ENCODE measurements at places on chromosomes 1 and 21.

GRCh38 chr1:147534386-147534785 is 6.9 kb upstream of the BCL9 start:
- peak; percentile 11 for DNase-seq

DNA sequence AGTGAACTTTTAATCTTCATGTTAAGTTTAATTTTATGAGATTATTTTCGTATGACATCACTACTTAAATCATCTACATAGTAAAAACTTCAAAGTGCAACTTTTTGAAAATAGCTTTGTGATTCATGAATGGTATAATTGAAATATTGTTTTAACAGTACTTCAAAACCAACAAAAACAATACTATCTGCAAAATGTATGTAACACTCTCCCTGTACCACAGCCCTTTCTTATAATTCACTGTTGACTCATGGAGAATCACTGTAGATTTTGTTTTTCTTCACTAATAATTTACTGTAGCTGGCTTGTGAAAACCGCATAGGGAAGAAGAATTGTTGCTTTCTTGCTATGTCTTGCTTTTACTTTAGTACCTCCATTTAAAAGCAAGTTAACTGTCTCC is 301.4 kb upstream of the ADAMTS5 start:
- DNase-seq, result no peak

GRCh38 chr1:43979528-43980254 is 681 bp downstream of the B4GALT2 start:
- DNase-seq, result peak; percentile 27

DNA sequence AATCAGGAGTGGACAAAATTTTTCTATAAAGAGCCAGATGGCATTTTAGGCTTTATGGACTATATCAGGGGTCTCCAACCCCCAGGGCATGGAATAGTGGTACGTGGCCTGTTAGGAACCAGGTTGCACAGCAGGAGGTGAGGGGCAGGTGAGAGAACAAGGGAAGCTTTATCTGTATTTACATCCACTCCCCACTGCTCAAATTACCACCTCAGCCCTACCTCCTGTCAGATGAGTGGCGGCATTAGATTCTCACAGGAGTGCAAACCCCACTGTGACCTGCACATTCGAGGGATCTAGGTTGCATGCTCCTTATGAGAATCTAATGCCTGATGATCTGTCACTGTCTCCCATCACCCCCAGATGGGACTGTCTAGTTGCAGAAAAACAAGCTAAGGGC is 13.9 kb downstream of the PHTF1 start:
- no peak for DNase-seq

- no peak for DNase-seq
These were observed 256.5 kb downstream of the USP25 start for GRCh38 chr21:15986277-15986676.

GRCh38 chr1:58287894-58288623 is 258.5 kb downstream of the OMA1 start:
- no peak for DNase-seq

- no peak for DNase-seq
These were observed 993 bp downstream of the LCE5A start for GRCh38 chr1:152511596-152511995.

GRCh38 chr1:179137617-179138255 is 55.9 kb downstream of the TOR3A start:
- no peak for DNase-seq

DNA sequence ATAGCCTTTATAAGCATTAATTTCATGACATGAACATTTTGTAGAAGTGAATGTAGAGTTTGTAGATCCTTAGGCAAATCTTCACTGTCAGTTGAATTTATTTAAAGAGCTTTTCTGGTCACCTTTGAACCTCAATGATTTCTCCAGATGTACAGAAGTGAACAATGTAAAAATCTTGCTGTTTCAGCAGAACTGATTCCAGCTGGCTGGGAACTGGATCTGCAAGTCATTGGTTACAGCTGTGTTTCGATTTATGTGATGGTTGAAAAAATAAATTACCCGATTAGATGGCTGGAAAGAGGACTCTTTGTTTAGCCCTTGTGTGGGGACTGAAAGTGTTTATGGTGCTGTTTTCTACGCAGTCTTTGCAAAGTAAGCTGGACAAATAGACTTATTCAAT is 849.8 kb downstream of the USP25 start:
- no peak for DNase-seq

DNA sequence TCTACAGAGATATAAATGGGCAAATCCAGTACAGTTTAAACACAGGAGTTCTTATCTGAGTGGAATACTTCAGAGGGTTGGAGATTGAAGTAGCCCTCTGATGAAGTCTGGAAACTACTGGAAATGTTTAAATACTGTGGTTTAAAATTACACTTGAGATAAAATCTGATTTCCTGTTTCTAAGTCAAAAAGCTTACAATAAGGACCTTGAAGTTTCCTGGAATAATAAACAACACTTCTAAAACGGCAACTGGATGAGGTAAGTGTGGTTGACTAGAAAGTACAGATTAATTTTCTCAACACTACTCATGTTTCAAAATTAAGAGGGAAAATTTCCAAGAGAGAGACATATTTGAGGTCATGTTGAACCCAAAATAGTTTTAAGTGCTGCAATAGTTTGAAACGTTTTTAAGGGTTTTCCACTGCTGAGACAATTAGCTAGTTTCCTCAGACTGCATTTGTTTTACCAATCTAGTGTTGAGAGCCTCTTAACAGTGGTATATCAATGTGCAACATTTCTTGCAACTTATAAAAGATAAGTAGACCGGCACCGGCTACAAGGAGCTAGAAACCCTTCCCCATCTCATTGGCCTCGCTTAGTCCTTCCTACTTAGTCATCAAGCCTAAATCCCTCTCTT is 27.4 kb downstream of the KCNA3 start:
- DNase-seq, result peak; percentile 11

DNA sequence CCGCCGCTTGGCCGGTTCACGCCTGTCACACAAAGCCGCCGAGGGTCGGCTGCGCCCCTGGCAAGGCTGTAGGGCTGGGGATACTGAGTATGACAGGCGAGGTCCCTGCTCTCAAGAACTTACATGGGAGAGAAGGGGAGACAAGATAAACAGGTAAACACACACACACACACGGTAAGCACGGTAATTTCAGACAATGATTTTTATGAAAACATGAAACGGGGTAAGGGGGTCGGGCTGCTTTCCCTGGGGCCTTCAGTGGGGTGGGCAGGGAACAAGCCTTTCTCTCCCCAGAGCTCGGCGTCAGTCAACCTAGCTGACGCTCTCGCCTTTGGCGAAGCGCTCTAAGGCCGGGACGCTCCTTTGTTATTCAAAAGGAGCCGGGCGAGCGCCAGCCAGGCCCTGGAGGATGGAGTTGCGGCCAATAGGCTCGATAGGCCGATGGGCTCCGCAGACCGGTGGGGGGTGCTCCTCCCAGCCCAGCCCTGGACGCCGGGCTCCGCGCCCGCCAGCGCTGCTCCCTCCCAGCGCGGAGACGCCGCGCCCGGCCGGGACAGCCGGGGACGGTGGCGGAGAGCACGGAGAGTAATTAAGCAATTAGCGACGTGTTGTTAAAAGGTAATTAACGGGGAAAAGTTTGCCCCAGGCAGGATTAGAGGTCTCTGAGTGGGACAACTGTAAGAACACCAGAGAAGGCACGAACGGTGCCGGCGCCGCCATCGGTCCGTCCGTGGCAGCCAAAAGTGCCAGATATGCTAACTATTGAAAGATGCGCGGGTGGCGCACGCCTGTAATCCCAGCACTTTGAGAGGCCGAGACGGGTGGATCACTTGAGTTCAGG is 950 bp upstream of the INKA2 start:
- peak; percentile 47 for DNase-seq

GRCh38 chr1:58928514-58928913 is 144.7 kb upstream of the JUN start:
- no peak for DNase-seq

DNA sequence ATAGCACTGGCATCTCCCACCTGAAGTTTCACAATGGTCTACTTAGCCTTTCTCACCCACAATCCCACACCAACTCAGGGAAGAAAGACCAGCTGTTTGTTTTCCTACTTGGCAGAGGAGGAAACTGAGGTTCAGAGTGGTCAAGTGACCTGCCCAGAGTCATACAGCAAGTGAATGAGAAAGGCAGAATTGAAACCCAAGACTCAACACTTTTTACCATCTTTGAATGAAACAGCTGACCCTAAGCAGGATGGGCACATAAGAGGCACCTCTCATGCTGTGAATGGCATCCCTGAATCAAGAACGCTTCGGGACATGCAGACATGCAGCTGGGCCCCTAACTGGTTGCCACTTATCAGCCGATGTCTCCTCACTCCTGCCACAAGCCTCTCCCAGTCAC is 193.8 kb downstream of the HIVEP3 start:
- DNase-seq, result no peak

- no peak for DNase-seq
These were observed 87.1 kb upstream of the ACTRT2 start for GRCh38 chr1:2934156-2934540.

GRCh38 chr1:221456918-221457317 is 285.0 kb downstream of the DUSP10 start:
- DNase-seq, result no peak

DNA sequence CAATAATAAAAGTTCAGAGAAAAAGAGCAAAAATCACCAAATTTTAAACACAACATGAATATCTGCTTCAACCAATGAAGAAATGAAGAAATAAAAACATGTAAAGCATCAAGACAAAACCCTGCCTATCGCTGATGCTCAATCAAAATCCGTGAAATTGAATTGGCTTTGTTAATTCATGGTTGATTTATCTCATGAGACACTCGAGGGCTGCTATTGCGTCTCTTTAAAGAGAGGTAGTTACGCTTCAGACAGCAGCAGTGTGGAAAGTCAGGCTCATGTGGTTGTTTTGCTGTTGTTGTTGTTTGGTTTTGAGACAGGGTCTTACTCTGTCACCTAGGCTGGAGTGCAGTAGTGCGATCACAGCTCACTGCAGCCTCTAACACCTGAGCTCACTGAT is 65.5 kb upstream of the RGS7 start:
- DNase-seq, result no peak

GRCh38 chr1:206708058-206708457 is 23.4 kb downstream of the MAPKAPK2 start:
- DNase-seq, result no peak

DNA sequence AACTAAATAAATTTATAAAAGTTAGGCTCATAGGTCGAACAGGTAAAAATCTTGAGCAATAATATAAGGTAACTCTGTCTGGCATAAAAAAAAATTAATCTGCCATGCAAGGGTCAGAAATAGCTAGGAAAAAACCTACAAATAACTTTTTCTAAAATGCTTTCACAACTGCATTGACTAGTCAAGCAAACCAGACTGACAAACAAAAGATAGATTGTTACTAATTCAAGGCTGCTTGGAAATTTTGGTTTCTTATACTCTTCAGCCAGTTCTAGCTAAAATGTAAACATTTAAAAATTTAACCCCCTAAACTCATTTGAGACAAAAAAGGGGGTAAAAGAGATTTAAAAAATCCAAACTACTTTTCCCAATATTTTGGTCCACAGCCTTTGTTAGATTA is 40.8 kb downstream of the S100A10 start:
- no peak for DNase-seq

DNA sequence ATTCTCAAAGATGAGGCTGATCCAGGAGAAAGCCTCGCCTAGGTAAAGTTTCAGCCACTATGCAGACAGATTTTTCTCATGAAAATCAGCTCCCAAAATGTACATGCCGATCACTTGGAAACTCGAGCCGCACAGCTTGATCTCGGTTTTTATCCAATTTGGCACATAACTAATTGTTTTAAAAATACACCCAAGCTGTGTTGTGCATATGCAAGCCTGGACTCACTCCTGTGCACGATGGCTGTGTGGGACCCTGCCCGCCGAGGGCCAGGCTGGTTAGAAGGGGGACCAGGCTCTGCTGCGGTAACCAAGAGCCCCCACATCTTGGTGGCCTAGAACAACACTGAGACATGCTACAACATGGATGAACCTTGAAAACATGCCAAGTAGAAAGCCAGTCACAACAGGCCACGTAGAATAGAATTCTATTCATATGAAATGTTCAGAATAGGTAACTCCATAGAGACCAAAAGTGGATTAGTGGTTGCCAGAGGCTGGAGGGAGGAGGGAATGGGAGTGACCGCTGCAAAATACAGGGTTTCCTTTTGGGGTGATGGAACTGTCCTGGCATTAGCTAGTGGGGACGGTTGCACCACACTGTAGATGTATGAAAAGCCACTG is 16.1 kb upstream of the LDLRAP1 start:
- no peak for DNase-seq

- DNase-seq, result peak; percentile 1
These were observed 141.8 kb downstream of the TTLL7 start for GRCh38 chr1:83857103-83857502.

- DNase-seq, result no peak
These were observed 361.9 kb downstream of the HLX start for GRCh38 chr1:221241157-221241556.

DNA sequence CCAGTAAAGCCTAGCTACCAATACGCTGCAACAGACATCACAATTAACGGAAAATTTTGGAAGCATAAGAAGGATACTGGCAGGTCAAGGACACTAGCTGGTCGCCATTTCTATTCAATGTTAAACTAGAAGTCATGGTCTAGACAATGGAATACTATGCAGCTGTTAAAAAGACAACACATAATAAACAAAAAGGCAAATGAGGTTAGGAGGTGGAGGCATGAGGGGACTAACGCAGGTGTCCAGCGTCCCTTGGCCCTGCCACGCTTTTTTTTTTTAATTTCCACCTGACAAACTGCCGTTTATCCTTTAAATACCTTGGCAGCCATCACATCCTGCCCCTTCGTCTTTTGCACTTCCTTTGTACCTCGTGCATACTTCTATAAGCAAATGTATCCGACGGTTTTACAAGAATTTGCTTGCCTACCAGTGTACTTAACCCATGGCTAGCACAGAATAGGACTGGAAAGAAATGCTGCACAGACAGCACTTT is 698 bp upstream of the SLC22A15 start:
- DNase-seq, result no peak
